ENCODE measurements at places on chromosomes 3 and 15. TPM values are rescaled to one million over a fixed set of nuclear protein-coding genes. Genes with fewer than 3 reads are reported as not detected.

PRR20G gene
- not detected for total RNA-seq

SNRPA1 gene
- total RNA-seq: 122 TPM

FOXB1 gene
- total RNA-seq: not detected

CLEC3B gene
- not detected for total RNA-seq

GABRG3 gene
- not detected for total RNA-seq

ARL14 gene
- total RNA-seq: 0.17 TPM

PSMD2 gene
- 206 TPM for total RNA-seq

SEMA3B gene
- total RNA-seq: 0.15 TPM

DAZL gene
- total RNA-seq: not detected

TRIM42 gene
- not detected for total RNA-seq

SYNPR gene
- not detected for total RNA-seq

ROBO2 gene
- not detected for total RNA-seq

CPLX3 gene
- total RNA-seq: 0.22 TPM

SLC35G2 gene
- 4.3 TPM for total RNA-seq

DGKG gene
- 3.9 TPM for total RNA-seq

SLC25A36 gene
- total RNA-seq: 45.7 TPM

All from activated B cell treated with CpG ODN at 0.5 μM for 24 hours (primary cell).